Uterus (tissue), 4 donors: ENCODE measurements at places on chromosomes 12 and 14.

GRCh38 chr14:79543967-79544697, 667.2 kb downstream of the DIO2 start:
- no peak for DNase-seq

- no peak for DNase-seq
Measured at GRCh38 chr12:4951601-4952000, 41.9 kb downstream of the KCNA1 start.

DNA sequence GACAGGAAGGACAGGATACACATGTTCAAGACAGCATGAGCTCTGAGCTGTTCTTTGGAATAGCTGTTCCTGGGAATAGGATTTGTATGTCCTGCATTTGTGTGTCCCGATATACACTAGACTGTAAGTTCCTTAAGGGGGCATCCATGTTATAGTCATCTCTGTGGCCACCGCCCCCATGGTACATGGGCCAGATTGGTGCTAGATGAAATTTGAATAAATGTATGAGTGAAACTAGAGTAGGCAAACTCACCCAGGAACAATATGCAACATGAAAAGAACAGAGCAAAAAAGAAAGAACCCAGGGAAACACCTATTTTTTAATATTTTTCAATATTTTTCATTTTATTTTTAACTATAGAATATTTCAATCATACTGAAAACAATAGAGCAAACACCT, 25.1 kb upstream of the KRT77 start:
- no peak for DNase-seq

GRCh38 chr12:65606008-65606766, 218.1 kb upstream of the HMGA2 start:
- DNase-seq: no peak

DNA sequence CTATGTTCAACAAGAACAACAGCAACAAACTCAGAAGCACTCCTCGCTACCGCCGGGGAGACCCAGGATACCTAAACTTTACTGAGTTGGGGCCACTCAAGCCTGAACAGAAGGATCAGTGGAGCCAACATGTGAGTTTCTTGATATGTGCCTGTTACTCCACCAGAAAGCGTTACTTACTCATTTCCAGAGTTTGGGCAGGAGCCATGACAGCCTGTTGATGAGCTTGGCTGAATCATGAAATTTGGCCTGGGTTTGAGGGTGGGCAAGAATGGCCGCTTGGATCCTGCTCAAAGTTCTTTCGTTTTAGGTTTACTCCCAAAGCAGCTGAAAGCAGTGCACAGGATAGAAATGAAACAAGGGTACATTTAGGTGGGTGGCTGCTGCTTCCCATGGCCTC, 12.0 kb upstream of the GALNT6 start:
- DNase-seq: no peak

DNA sequence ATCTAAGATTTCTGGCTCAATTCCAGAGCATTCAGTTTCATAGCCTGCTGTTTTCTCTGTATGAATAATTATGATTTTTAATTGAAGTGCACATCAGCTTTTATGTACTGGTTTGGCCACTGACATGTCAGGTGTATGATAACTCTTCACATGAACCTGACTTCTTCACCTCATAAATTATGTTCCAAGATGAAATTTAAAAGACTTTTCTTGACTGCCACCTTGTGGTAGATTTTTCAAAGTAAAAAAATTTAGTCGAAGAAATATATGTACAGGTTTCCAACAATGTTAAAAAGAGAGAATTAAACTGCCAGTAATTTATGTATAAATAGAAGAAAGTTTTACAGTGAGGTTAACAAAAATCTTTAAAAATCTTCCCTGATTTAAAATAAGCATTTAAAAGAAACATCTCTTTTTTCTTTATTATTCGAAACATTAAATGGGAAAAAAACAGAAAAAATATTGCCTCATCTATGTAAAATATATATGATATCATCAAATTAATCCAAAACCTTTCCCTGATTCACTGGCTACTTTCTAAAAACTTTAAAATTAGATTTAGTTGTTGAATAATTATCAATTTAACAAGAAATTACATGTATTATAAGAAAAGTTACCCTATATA, 124.9 kb upstream of the ATXN7L3B start:
- no peak for DNase-seq
